Right forelimb (tissue), 1 donor: ENCODE measurements at places on chromosomes 2 and 18.

DNA sequence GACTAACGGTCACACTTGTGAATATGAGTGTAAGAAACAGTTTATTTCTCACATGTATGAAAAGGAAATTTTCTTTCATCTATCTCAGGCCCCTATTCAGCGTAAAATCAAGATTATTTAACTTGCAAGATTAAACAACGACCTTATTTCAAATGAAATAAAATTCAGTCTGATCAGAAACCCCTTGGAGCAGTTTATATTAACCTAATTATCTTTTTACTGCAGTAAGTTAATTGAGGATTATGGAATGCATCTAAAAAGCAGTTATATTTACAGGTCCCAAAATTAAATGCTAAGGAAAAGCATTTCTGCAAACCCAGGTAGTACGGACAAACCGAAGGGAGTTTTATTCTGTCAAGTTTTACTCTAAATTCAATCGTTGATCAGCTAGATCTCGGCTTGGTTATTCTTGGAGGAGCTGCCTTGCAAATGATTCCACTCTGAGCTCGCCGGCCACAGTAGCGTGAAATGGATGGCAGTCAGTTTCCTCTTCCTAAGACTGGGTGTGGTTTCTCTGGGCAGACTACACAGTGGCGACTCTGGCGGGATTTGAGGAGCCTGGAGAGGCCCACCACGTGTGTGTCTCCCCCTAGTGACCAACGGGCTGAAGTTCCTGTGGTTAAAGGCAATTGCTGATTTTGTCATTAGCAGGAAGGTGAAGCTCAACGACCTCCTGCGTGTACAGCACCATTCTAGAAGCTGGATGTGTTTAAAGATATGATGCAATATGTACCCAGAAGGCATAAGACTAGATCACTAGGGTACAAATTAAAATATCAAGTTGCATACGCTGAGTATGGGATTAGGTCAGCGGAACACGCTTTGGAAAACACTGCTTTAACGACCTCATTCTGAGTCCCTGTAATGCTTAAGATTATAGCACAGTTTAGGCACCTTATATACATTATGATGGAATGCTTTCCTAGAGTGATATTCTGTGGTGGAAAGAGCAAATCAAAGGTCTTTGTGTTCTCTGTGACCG, 36.4 kb downstream of the PRKRA start:
- DNase-seq, result peak; percentile 90

GRCh38 chr2:174561283-174561971, 36.2 kb downstream of the WIPF1 start:
- peak; percentile 87 for DNase-seq

DNA sequence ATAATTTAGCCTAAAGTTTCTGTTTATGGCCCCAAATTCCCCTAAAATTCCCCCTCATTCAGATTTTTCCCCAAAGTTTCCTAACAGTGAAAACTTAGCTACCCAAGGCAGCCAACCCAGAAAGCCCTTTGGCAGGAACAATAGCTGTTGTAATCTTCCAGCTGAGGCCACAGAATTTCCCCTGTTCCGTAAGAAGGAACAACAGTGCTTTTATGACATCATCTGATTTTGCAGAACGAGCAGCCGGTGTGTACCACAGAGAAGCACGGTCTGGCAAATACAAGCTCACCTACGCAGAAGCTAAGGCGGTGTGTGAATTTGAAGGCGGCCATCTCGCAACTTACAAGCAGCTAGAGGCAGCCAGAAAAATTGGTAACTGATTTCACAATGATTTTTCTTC, 6.3 kb downstream of the TNFAIP6 start:
- DNase-seq, result no peak

DNA sequence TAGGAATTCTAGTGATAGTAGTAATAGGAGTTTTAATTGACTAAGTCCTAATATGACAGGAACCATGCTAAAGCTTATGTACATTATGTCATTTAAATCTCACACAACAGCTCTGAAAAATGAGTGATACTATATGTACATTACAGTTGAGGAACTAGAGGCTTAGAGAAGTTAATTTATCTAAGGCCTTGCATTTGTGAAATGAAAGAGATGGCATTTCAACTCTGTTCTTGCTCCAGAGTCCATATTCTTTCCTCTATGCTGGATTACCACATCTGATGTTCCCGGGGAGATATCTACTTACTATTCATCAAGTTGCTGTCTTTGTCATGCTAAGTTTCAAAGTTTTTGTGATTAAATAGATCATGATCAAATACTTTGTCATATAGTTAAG, 5.7 kb downstream of the AGPS start:
- no peak for DNase-seq

- no peak for DNase-seq
These were observed 35.0 kb upstream of the LRP1B start for GRCh38 chr2:142165790-142166189.

DNA sequence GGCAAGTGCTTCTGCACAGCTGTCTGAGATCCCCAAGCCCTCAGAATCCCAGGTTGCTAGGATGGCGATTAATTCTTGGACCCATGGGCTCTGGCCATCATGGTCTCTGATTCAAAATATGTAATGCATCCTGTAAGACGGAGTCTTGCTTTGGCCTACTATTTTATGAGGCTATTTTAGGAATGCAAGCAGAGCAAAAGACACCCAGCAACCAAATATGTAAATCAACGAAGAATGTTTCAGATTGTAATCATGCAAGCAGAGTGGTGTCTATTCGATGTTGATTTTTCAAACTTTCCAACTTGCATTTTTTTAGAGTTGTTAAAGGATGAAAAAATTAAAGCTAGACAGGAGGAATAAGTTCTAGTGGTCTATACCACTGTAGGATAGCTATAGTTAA, 154.8 kb downstream of the COL6A3 start:
- no peak for DNase-seq

GRCh38 chr18:76975577-76976110, 153.3 kb downstream of the ZNF236 start:
- no peak for DNase-seq

DNA sequence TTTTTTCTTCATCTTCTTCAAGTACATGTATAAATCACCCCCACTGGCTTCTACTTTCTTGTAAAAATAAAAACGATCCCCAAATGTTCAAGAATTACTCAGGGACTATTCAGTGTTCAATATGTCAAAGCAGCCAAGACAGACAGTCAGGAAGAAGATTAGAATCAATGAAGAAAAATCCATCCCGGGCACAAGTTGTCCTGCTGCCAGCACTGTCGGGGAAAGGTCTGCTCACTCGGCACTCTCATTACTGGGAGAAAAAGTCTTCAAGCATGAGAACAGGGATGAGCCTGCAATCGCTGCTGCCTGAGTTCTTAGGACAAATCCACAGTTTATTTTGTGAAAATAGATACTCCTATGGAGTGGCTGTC, 482.8 kb upstream of the KLHL29 start:
- DNase-seq, result no peak

DNA sequence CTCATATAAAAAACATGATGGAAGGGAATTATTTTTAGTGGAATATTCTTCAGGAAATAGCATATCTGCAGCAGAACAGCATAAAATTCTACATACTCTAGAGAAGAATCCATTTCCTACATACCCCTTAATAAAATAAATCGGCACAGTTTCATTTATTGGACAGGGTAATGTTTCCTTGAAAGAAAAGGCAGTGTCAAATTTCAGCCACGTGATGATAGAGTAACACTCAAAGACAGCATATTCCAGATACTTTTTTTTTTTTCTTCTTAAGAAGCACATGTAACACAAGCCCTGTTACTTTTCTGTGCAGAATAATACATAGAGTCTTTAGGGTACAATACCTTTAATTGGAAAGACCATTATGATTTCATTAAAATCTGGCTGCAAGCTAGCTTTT, 204.4 kb downstream of the SRBD1 start:
- no peak for DNase-seq
